CD4-positive, alpha-beta T cell treated with Interleukin-6 at 100 ng/mL for 8 hours (primary cell): ENCODE measurements at places on chromosomes 5 and 9.

GRCh38 chr5:95087816-95088317 is 197.0 kb downstream of the MCTP1 start:
- DNase-seq, result no peak

DNA sequence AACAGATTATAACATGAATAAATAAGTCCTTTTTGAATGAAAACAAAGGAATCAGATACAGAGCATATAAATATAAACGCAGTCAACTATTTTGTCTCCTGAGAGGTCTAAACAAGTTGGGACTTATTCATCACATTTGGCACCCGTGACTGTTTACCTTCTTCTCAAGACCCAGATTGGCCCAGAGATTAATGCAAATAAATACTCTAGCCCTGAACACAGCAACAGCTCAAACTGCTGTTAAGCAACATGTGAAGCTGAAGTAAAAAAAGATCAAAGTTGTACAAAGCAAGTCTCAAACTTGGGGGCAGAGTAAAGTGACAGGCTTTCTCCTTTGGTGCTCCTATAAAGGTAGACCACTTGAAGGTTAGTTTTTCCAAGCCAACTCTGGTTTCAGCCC is 95.0 kb upstream of the NR5A1 start:
- no peak for DNase-seq

- DNase-seq, result no peak
Observed at GRCh38 chr5:169697976-169698375, 60.9 kb downstream of the DOCK2 start.

DNA sequence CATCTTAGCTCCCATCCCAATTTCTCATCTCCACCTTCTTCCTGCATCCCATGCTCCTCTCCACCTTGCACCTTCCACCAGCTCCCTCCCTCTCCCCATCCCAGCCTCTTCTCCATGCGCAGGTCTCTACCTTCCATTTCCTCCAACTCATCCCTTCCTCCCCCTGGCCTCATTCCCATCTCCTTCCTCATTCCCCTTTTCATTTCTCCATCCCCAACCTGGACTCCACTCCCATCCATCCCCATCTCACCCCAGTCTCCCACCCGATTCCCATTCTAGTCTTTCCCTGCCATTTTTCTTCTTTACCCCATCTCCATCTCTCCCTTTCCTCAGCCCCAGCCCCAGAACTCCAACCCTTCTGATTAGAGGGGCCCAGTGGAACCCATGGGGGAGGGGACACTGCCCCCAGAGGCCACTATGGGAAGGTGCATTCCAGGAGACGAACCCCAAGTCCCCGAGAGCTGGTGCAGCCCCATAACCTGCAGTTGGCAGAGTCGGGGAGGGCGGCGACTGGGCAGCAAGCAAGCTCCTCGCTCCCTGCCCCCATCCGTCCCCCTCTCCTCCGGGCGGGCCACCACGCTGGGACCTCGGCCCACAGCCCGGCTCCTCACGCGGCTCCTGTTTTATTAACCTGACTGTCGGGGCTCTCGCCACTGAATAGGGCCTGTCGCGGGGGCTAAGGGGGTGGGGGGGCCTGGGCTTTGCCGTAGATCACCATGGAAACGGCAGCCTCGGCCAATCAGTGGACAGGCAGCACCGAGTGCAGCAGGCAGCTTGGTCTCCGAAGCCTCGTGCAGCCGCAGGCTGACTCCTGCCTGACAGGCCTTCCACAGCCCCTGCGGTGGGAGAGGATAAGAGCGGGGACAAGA is 66.7 kb downstream of the PCDH1 start:
- DNase-seq, result peak; percentile 7

DNA sequence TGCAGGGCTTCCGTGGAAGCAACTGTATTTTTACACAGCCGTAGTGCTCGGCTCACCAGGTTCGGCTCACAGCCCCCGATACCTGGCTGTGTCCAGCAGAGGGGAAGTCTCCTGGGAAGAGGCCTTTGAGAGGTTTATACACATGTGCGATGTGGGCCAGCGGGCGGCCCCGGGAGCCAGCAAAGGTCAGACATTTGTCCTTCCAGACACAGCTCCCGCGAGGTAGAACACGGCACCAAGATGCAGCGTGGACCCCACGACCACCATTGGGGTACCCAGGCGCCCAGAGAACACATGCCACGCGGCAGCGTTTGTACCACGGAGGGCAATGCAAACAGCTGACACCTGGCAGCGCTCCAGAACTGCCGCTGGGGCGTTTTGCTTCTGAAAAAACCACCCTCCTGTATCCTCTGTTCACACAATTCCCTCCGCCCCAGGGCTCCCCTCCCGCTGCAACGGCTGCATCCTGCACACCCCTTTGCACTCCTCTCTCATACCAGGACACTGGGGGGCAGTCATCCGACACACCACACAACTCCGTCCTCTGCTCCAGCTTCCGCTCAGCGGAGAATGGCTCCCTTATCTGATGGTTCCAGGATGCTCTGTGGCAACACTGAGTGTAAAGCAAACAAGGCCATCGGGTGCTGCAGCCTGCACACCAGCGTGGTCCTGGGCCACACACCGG is 235.3 kb downstream of the SYK start:
- DNase-seq, result peak; percentile 53

DNA sequence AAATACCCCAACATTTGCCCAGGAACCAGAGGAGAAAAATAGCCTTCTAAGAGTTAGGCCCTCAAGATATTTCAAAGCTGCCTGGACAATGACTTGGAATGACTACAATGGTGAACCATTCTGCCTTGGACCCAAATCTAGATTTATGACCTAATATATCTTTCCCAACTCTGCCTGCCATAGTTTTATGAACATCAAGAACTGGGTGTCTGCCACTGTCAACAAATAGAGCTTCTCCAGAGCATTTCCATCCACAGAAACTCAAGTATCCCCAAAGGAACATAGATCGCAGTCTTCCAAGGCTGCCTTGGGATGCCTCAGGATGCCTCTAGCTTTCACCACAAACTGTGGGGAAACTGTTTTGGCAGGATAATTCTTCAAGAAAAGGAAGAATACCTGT is 48.2 kb upstream of the NFIB start:
- no peak for DNase-seq

- no peak for DNase-seq
Observed at GRCh38 chr9:120916588-120916987, 10.0 kb downstream of the TRAF1 start.

GRCh38 chr9:70043285-70043684 is 363 bp upstream of the MAMDC2 start:
- DNase-seq, result no peak

DNA sequence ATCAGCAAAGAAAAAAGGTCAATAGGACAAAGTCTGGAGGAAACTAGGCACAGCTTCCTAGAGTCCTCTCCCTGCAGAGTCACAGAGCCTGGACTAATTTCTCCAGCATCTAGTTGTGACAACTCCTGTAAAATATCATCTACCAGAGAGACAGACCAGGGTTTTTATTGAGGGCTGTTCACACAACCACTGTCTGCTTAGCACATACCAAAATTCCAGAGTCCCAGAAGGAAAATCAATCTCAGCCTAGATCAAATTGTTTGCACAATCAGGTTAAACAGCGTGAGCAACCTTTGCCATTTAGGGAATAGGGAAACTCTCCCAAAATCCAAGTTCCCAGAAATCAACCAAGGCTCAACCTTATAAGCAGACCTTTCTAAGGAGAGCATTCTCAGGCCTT is 190.3 kb downstream of the SYK start:
- no peak for DNase-seq
